ENCODE measurements at places on chromosomes 16 and 17. TPM values are rescaled to one million over a fixed set of nuclear protein-coding genes. Genes with fewer than 3 reads are reported as not detected.

Gene YBX2
- total RNA-seq: 0.83 TPM

Gene KRT28
- not detected for total RNA-seq

Gene NR1D1
- total RNA-seq: 5.8 TPM

Gene CFAP97D1
- total RNA-seq: not detected

Gene FKBP10
- total RNA-seq: 0.44 TPM

Gene IL21R
- total RNA-seq: 44.4 TPM

Gene COPZ2
- 3.4 TPM for total RNA-seq

Gene KRTAP2-3
- total RNA-seq: not detected

Gene ENPP7
- total RNA-seq: not detected

Gene ADAMTS18
- not detected for total RNA-seq

Gene GUCY2D
- total RNA-seq: not detected

Gene SCGB1C2
- not detected for total RNA-seq

Gene RMI2
- total RNA-seq: 55.1 TPM

Gene TMEM235
- not detected for total RNA-seq

Gene UNC45B
- total RNA-seq: 0.10 TPM

Gene KRT14
- total RNA-seq: not detected

Gene ZFP3
- 7.5 TPM for total RNA-seq

Gene KRT36
- total RNA-seq: not detected

Gene GAS2L2
- not detected for total RNA-seq

DNA sequence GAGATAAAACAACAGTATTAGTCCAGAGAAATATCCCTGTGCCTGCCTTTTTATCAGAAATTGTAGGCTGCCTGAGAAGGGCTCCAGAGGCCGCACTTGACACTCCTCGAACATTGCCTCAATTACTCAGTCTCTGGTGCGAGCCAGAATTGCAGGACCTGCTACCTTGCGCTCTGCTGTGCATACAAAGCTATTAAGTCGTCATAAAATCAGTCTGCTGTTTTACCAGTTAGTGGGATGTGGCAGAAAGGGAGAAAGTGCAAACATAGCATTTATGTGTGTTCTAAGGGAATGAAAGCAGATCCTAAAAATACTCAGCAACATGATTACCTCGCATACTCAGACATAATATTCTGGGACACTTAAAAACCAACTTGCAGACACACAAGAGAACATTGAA, 70.6 kb downstream of the TMC6 start:
- DNase-seq: no peak

GRCh38 chr17:27762527-27763305, 37.6 kb downstream of the NOS2 start:
- peak; percentile 35 for DNase-seq

DNA sequence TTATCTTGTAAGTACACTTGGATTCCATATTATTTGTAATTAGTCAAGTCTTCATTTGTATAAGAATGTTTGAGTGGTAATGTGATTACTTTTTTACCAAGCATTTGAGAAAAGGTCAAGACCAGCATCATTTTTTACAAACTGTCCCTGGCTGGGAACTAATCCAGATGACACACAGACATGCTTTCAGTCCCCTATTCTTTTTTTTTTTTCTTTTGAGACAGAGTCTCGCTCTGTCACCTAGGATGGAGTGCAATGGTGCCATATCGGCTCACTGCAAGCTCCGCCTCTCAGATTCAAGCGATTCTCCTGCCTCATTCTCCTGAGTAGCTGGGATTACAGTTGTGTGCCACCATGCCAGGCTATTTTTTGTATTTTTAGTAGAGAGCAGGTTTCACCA, 4.5 kb downstream of the DERL2 start:
- DNase-seq: no peak

- no peak for DNase-seq
Observed at GRCh38 chr16:72012607-72013006, 4.1 kb downstream of the DHODH start.

DNA sequence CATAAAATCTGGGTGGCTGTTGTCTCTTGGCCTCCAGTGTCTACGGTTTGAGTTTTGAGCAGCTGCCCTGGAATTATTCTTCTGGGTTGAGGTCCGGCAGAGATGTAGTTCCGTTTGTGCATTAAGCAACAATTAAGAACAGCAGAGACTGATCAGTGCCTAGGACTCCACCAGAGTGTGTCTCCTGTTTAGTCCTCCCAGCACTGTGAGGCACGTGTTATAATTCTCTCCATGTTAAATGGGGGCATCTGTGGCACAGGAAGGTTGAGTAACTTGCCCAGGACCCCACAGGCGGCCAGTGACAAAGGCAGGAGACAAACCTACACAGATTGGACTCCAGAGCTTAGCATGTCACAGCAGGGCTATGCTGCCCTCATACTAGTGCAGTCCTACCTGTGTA, 225.1 kb downstream of the CBLN1 start:
- DNase-seq: no peak

- no peak for DNase-seq
Observed at GRCh38 chr17:39579318-39580081, 28.2 kb downstream of the NEUROD2 start.

- no peak for DNase-seq
Observed at GRCh38 chr16:84410361-84411138, 42.2 kb downstream of the ATP2C2 start.

DNA sequence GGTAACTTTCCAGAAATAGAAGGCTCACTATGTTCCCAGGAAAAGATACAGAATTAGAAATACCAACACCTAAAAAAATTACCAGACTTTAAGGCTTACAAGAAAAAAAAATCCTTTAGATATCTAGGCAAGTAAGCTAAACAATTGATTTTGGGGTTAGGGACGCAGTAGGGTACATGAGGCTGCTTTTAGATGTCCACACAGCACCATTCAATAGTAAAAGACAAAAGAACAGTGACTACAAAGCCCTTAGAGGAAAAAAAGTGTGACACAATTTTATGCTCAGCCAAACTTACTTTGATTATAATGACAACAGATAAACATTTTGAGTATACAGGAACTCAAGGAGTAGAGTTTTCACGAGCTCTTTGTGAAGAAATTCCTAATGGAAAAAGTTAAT, 29.9 kb downstream of the METTL16 start:
- no peak for DNase-seq

GRCh38 chr17:28343491-28343932, 8.0 kb downstream of the TNFAIP1 start:
- DNase-seq: no peak

DNA sequence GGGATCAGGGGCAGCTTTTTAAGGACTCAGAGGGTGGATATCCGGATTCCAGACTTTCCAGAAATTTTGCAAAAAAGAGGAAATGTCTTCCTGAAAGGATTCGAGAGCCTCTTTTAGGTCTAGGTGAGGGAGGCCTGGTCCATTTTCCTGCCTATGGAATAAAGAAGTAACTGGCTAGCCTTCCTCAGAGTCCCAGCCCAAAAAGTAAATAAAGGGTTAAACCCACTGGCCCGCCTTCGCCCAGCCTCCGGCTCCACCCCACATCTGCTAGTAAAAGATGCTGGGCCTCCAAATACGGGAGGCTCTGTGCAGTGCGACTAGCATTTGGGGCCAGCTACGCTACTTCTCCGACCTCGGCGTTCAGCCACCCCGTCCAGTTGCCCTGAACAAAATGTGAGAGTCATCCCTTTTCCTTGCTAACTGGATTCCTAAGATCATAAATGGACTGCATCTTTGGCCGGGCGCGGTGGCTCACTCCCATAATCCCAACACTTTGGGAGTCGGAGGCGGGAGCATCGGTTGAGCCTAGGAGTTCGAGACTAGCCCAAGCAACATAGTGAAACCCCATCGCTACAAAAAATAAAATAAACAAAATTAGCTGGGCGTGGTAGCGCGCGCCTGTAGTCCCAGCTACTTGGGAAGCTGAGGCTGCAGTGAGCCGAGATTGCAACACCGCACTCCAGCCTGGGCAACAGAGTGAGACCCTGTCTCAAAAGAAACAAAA, 824 bp upstream of the MPP2 start:
- DNase-seq: peak; percentile 47

DNA sequence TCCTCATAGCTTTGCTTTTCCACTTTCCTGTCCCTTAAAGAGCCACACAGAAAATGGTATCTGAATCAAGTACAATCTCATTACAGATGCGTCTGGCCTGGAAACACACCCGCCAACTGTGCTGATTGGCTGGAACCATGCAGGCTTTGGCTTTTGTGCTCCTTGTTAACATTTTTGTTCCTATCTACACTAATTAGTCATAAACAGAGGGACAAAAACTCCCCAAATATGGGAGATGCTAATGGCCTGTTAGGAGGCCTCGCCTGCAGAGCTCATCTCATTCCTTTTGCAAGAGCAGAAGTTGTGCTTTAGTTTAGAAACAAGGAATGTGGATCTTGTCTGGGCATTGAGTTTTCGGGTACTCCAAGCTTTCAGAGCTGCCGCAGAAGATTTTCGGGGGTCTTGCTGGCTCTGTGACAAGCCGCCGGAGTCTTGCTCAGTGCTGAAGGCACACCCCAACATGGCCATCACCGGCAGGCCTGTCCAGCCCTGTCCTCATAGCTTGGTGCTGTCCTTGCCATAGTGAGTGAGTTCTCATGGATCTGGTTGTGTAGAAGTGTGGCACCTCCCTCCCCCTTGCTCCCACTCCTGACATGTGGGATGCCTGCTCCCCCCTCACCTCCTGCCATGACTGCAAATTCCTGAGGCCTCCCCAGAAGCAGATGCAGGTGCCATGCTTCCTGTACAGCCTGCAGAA, 69.8 kb downstream of the METRNL start:
- DNase-seq: no peak

GRCh38 chr17:9241371-9241712, 220.0 kb downstream of the NTN1 start:
- DNase-seq: no peak

DNA sequence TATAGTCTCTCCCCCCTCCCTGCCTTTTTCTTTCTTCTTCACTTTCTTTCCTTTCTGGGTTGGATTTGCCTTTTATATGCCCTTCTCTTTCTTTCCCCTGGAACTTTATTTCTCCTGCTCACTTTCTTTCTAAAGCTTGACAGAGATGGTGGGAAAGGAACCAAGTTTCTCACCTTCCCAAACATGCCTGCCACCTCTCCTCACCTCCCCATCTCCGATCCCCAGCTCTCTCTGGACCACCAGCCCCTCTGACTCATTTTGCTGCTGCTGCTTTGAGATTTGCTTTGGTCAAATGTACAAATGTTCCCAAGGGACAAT, 6.7 kb upstream of the LHX1 start:
- DNase-seq: no peak

GRCh38 chr16:75267631-75268264, 16.3 kb upstream of the BCAR1 start:
- DNase-seq: no peak

- DNase-seq: no peak
Observed at GRCh38 chr16:8374586-8375231, 215.6 kb downstream of the TMEM114 start.

- DNase-seq: no peak
Observed at GRCh38 chr16:22291860-22292318, 5.3 kb upstream of the POLR3E start.

DNA sequence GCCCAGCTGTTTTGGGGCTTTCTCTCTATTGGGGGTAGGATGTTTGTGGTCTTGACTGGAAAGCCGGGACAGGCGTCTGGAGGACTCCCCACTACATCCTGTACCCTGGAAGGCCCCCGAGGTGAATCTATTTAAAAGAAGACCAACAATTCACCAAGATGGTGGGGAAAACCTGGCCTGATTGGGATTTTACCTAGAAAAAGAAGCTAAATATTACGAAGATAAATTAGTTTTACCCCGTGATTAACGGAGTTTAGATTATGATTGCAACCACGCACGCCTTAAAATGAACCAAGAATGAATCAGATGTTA, 779 bp upstream of the CCDC102A start:
- DNase-seq: no peak

DNA sequence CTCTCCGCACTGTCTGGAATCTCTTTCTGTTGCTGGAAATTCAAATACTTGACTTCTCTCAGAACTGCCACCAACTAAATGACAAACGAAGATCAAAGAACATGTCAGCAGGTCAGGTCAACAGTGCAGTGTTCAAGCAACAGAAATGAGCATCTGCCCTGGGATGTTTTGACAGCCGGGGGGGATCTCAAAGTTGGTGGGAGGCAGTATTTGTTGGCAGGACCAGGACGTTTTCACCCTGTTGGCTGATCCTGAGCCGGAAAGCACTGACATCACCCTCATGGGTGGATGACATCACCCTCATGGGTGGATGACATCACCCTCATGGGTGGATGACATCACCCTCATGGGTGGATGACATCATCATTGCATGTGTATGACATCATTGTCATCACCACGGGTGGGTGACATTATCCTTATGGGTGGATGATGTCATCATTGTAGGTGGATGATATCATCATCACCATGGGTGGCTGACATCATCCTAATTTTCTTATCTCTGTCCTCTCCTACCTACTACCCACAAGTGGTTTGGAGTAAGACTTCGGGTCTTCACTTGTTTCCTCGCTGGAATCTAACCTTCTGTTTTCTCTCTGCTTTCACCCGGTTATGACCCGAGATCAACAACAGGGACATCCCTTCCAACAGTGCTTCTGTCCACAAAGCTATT, 18.9 kb downstream of the DNAH17 start:
- DNase-seq: peak; percentile 27

DNA sequence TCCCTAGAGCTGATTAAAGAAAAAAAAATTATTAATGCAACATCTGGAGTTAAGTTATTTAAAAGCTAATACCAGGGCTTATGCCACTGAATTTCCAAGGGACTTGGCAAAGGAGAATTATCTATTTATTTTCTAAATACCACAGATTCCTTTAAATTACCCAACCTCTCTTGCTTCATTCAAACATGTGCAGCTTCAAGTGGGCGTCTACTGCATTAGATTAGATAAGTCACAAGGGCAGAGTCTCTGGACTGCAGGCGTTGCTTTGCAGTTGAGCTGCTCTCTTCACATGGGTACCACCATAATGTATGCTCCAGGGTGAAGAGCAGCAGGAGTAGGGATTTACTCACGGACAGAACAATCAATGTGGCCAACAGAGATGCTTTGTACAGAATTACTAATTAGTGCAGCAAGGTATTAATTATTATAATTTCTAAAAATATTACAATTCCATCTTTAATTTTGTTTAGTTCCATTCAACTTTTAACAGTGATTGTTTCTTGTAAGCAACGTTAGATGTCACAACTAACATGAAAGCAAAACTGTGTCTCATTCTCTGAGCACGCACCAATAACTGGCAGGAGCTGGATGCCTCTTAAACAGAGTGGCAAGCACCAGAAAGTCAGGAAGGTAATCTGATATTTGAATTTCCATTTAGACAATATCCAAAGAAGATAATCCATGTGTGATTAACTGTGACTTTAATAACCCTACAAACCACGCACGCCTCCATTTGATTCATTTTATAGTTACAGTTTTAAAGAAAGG, 214.2 kb downstream of the STX8 start:
- DNase-seq: no peak

- no peak for DNase-seq
Observed at GRCh38 chr16:9476744-9477143, 385.3 kb downstream of the HAPSTR1 start.

- DNase-seq: peak; percentile 65
Observed at GRCh38 chr17:74453665-74454196, 12.7 kb upstream of the CD300A start.

GRCh38 chr17:29005936-29006511, at the start of gene SEZ6:
SEZ6 (minus strand) TSS chr17:29006033; CDS start chr17:29005869, 164 bp downstream.
- DNase-seq: peak; percentile 74

- no peak for DNase-seq
Observed at GRCh38 chr16:12907670-12908233, 6.4 kb downstream of the SHISA9 start.

GRCh38 chr17:82353484-82353883, 5.6 kb upstream of the TEX19 start:
- DNase-seq: no peak

GRCh38 chr17:27577121-27577761, 53.7 kb upstream of the LGALS9 start:
- no peak for DNase-seq

GRCh38 chr17:30244853-30245385, 9.4 kb upstream of the SLC6A4 start:
- DNase-seq: no peak

GRCh38 chr17:30346221-30346795, 12.5 kb upstream of the TMIGD1 start:
- no peak for DNase-seq
